IPS DF 6.9 (cell line): ENCODE measurements at places on chromosomes 11 and 22.

- no peak for DNase-seq
Measured at GRCh38 chr11:59556115-59556916, 45.0 kb downstream of the OR4D9 start.

GRCh38 chr11:128662960-128663359, 30.9 kb upstream of the FLI1 start:
- no peak for DNase-seq

GRCh38 chr22:23530766-23531282, 49.3 kb downstream of the IGLL1 start:
- DNase-seq, result no peak

GRCh38 chr22:41538583-41538982, 5.7 kb downstream of the POLR3H start:
- no peak for DNase-seq

DNA sequence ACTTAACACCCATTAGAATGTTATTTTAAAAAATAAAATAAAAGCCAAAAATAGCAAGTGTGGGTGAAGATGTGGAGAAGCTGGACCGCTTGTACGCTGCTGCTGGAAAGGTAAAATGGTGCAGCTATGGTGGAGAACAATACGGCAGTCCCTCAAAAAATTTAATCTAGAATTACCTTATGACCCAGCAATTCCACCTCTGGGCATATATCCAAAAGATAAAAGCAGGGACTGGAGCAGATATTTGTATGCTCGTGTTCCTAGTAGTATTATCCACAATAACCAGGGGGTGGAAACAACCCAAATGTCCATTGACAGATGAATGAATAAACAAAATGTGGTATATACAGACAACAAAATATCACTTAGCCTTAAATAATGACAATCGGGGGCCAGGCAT, 6.1 kb upstream of the APOA5 start:
- DNase-seq, result no peak

- DNase-seq, result no peak
Measured at GRCh38 chr11:116694349-116694725, 78.5 kb downstream of the BUD13 start.
